ENCODE measurements at places on chromosomes 3 and 15.

- DNase-seq, result no peak
Observed at GRCh38 chr15:57792724-57793449, 86.4 kb downstream of the POLR2M start.

DNA sequence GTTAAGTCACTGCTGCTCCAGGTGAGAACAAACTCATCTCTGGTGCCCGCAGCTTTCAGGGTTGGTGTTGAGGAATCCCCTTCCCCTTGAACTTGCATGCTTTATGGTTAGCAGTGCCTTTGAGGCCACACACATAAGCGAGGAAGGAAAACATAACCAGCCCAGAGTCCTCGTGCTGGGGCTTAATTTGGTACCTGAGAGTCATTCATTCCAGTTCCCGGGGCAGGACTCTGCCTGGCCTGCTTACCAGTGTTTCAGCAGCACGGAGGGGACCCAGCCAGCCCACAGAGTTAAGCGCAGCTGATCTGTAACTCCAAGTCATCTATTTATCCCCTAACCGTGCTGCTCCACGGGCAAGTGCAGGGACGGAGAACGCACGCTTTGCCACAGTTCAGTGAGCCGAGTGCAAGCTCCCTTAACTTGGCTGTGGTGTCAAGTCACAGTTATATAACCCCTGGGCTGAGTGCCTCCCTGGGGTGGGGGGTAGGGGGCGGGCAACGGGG lies 302.3 kb upstream of the ICE2 start:
- DNase-seq, result no peak

DNA sequence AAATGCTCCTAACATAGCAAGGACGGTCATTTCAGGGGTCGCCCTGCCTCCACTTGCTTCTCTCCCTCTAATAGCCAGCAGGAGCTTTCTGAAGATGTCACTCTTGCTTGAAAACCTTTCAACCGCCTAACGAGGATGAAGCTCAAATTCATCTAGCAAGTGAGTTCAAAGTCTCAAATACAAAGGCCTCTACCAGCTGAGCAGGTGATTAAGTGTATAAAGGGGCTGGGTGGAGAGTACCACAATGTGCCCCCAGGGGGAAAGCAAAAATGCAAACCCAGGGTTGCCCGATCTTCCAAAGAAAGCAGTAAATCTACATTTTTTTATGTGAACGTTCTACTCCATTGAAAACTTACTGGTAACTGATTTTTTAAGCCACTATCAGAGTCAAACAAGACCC lies 50.4 kb upstream of the GRIP2 start:
- DNase-seq, result no peak

- no peak for DNase-seq
Observed at GRCh38 chr3:127103080-127103479, 89.9 kb upstream of the PRR23E start.

- DNase-seq, result no peak
Observed at GRCh38 chr3:178421069-178421468, 115.2 kb upstream of the KCNMB2 start.

DNA sequence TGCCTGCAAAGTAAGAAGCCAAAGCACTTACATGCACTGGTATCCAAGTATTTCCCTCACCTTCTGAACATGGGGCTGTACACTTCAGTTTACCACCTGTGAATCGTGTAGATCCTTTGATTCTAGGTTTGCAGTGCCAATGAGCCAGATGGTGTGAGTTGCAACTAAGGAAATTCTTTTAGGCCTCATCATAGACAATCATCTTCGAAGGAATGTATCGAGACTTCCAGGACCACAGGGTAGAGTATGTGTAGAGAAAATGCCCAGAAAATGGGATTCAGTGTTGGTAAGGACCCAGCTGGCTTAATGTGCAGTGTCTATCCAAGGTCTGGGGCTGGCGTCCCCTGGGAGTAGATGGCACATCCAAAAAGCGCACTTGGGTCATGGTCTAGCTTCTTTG lies 323.2 kb upstream of the TPM1 start:
- DNase-seq, result no peak

DNA sequence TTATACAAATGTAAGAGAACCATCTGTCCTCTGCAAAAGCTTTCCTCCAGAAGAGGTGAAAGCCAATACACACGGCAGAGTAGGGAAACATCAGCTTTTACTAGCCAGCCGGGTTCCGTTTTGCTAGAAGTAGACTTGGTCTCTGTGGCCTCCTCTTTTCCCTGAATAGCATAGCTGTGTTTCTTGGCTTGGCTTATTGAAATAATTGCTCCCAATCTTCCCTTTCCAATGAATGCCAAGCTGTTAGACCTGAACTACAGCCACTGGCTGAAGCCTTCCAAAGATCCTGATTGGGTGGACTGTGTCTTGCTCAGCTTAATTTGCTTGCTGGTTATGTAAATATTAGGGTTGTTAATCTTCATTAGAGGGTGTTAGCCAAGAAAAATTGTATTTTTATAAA lies 157.8 kb upstream of the ROPN1 start:
- no peak for DNase-seq

DNA sequence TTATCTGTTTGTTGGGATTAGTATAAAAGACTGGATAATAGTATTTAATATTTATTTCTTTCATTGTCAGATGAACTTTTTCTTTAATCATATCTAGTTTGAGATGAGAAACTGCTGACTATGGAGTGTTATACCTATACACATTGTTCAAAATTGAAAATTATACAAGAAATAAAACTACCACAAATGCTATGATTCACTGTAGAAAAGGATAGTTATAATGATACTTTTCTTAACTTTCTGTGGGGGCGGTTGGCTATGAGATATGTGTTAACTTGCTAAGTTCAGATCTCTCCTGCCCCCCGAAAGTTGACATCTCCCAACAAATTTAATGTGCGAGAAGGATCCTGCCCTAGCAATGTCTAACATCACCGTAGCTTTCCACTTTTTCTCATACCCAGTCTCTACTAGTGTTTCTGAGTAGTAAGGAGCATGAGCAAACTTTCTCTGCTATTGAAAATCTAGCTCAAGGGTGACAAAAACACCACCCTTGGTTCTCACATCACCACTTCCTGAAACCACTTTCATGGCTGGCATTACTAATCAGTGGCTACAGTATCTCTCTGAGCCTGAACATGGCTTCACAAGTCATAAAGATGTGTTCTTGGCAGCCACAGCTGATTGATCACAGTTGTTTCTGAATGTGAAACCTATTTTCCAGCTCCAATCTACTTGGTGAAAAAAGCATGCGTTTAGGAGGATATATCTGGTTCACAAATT lies 15.8 kb upstream of the SAMMSON start:
- DNase-seq, result no peak

- no peak for DNase-seq
Observed at GRCh38 chr3:67416703-67417102, 237.7 kb downstream of the SUCLG2 start.

GRCh38 chr15:45586125-45586524 lies 1.1 kb upstream of the BLOC1S6 start:
- peak; percentile 5 for DNase-seq

DNA sequence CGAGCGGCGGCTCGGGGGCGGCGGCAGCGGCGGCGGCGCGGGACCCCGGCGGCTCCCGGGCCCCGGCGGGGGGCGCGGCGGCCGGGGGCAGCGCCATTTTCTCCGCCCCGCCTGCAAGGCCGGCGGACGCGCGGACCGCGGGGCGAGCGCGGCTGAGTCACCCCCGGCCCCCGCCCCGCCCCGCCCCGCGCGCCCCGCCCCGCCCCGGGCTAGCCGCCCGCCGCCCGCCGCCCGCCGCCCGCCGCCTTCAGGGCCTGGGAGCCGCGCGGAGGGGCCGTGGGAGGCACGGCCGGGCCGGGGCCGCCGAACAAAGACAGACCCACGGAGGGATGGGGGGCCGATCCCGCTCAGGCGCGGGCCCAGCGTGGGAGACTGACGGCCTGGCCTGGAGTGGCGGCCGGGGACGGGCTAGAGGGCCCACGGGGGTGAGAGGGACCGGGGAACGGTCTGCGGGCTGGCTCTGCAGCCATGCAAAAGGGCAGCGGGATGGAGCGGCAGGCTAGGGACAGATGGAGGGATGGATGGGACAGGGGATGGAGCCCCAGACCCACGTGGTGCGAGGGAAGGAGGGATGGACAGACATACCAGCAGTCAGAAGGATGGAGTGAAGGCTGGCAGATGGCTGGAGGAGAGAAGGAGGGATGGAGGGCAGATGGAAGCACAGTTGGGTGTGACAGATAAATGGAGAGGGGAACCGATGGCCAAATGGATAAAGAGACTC lies at the start of gene EIF4E3:
Gene EIF4E3, minus strand, starts transcription at position 132 of the 721 bp plus-strand sequence. Its CDS starts 35 bp downstream, at position 97.
- no peak for DNase-seq

GRCh38 chr15:78810362-78811123 lies 721 bp downstream of the ADAMTS7 start:
- peak; percentile 25 for DNase-seq
